ENCODE measurements at places on chromosomes 6 and 20.

DNA sequence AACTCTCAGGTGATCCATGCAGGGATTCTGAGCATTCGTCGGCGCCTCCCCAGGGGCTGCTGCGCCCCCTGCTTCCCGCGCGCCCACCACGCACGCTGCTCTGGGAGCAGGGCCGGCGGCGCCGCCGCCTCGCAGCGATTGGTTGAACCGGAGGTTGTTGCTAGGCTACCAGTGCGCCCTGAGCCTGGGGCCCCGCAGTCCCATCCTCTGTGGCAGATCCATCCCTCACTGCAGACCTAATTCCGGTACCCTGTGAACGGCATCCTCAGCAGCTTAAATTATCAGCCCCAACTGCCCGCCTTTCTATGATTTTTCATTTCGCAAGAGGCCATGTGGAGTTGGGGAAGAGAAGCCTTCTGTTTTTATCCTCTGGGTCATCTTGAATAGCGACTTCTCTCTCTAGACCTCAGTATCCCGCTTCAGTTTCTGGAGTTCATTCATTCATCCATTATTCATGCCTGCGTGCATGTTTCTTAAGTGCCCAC, 15.4 kb downstream of the PNPLA1 start:
- no peak for DNase-seq

GRCh38 chr20:48849299-48849698, 21.5 kb upstream of the PREX1 start:
- DNase-seq: no peak

- DNase-seq: no peak
These were observed 111.3 kb downstream of the BANF2 start for GRCh38 chr20:17810847-17811627.

- DNase-seq: no peak
These were observed 3.2 kb upstream of the SLC4A11 start for GRCh38 chr20:3242172-3242692.

DNA sequence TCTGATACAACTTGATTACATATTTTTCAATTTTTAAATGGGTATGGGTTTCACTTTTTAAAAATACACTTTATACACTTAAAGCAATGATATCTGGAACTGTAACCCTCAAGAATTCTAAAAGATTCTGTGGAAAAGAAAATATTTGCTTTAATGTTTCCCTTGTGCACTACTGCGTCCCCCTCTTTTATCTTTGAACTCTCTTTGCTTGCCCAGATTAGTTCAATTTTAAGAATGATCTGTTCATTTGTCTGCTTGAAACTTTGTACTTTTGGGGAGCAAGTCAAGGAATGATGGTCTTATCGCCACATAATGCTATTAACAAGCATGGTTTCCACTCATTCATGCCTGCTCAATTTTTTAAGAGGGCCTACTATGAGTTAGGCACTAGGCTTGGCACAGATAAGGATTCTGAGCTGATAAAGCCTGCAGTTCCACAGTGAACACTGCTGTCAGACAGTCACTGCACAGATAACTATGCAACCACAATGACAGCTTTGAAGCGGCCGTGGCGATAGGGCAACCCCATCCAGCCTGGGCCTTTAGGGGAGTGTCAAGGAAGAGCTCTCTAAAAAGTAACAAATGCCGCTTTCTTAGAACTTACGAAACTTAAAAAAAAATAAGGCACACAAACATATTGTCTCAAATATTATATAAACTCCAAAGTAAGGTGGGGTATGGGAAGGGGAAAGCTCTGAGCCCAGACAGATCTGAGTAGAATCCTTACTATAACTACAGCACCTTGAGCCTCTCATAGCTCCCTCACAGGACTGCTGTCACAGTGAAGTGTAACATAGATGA, 29.7 kb downstream of the FYN start:
- DNase-seq: no peak

DNA sequence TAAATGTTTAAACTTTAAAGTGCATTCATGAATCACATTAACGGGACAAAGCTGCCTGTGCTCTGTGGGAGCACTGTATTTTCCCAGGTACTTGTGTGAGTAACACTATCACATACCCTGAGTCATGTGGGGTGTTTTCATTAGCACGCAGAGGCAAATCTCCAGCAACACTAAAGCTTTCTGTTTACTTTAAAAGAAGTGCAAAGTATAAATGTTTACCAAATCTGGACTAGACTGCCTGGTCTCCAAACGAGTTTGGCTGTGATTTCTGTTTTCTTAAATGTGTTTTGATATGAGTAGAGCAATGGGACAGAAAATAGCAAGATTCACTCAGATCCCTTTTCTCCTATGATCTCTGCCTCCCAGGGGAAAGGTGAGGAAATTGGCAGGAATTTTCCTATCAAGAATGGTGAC, 28.8 kb upstream of the RIPPLY2 start:
- DNase-seq: no peak

Data from SHP77 treated with DMSO at 0.1 percent for 48 hours (cell line).